ENCODE measurements at places on chromosomes 6 and 20. TPM values are rescaled to one million over a fixed set of nuclear protein-coding genes. Genes with fewer than 3 reads are reported as not detected.

ZNF831 gene
- not detected for total RNA-seq

MUC22 gene
- total RNA-seq, result not detected

HNF4A gene
- total RNA-seq, result not detected

GSTA2 gene
- not detected for total RNA-seq

VNN1 gene
- 2.7 TPM for total RNA-seq
